Activated CD4-positive, alpha-beta T cell treated with anti-CD3 and anti-CD28 coated beads for 4 hours (primary cell): ENCODE measurements at places on chromosomes 3 and 15.
A peak's percentile ranks its signal among the peaks of the same experiment; 100 is the strongest.

DNA sequence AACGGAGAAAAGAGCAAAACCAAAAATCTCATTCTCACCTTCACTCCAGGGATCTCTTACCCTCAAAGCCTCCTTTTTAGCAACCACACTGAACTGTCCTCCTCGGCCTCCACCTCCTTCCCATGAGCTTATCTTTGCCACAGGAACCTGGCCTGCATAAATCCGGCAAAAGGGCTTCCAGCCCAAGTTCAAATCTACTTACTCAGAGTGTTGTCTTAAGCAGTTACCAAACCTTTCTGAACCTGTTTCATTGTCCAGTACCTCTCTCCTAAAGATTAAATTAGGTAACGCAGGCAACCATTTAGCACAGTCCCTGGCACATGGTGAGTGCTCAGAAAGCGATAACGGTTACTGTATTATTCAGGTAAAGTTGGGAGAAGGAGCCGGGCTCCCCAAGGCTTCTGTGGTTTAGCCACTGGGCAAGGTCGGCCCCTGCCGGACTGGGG is 777 bp downstream of the CIB1 start:
- DNase-seq: no peak

- no peak for DNase-seq
Measured at GRCh38 chr3:176650478-176650877, 546.8 kb downstream of the TBL1XR1 start.

- DNase-seq: no peak
Measured at GRCh38 chr15:98731712-98732450, 83.5 kb downstream of the IGF1R start.

DNA sequence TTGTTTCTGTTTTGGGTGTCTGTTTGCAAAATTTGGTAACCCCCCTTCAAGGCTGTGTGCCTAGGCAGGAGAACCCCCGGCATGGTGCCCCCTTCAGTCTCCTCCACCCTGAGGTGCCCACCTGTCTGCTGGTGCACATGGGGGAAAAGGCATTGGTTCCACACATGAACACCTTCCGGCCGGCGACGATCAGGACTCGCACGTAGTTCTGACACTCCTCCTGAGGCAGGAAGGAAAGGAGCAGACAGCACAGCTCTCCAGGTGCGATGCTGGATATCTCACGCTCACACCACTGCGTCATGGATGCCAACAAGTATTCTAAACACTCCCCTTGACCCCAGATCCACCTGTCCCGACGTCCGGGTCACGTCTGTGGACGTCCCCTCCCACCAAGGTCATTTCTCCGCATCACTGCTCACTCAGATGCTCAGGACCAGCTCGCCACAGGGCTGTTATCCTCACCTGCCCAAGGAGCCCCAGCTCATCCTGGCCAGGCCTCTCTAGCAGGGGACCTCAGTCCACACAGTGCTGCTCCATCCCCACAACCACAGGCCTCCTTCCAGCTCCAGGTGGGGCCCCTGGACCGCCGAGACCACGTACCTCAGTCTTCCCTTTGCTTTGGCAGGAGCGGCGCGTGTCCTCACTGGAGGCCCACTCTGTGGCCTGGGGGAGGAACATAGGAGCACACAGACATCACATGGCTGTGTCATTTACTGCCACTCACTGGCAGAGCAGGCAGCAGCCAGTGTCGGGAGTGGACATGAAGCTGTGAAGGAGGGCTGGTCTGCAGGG is 99.0 kb downstream of the SEMA5B start:
- no peak for DNase-seq

- no peak for DNase-seq
Measured at GRCh38 chr15:85404918-85405866, 24.8 kb downstream of the AKAP13 start.

GRCh38 chr15:77543159-77543882 is 89.4 kb downstream of the LINGO1 start:
- peak; percentile 69 for DNase-seq

- no peak for DNase-seq
Measured at GRCh38 chr3:138381413-138381901, 33.1 kb downstream of the MRAS start.

- DNase-seq: peak; percentile 7
Measured at GRCh38 chr3:17179381-17180205, 294.8 kb downstream of the PLCL2 start.

DNA sequence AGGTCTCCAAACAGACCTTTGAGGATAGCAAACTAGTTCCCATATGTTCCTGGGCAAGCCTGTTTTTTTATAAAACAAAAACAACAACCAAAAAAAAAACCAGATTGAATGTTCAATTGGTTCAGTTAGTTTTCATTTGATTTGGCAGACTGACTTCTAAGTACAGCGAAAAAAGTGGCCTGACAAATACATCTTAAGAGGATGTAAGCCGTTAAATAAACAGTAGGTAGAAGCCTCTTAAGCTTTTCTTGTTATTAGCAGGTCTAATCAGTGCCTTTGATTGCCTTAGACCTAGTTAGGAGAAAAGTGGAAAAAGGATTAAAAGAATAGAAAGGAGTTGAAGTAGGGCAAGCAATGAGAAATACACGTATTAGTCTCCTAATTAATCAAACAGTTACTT is 13.2 kb downstream of the TSC22D2 start:
- no peak for DNase-seq

- no peak for DNase-seq
Measured at GRCh38 chr15:48644827-48645557, 517 bp downstream of the FBN1 start.

- no peak for DNase-seq
Measured at GRCh38 chr3:195839260-195840010, 27.7 kb upstream of the MUC4 start.

DNA sequence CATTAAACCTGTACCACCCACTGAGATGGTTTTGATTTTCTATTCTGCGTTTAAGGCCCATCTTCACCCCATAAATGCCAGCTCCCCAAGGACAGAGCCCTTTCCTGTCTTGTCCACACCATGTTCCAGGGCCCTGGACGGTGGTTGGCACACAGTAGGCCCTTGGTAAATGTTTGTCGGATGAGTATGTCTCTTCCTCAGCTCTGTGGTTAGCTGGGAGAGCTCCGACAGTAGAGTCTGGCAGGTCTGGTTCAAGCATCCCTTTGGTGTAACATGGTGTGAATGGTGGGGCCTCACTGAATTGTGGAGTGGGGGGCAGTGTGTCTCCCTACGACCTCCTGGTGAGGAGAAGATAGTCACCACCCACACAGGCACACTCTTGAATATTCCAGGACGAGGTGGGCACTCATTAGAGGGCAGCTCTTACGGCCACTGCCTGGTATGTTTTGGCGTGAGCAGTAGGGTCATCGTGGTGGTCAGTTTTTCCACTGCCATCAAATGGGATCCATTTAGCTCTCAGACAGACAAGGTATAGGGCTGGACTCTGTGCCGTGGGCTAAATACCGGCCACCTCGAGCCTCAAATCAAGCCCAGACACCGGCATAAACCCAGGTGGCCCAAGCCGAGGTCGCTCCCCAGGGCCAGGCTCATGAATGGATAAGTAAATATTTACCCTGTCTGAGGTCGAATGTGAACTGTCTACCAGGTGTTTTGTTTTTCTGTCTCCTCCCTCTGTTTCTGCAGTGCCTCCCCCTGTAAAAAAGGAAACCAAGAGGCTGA is 61.3 kb downstream of the SMAD3 start:
- DNase-seq: no peak

DNA sequence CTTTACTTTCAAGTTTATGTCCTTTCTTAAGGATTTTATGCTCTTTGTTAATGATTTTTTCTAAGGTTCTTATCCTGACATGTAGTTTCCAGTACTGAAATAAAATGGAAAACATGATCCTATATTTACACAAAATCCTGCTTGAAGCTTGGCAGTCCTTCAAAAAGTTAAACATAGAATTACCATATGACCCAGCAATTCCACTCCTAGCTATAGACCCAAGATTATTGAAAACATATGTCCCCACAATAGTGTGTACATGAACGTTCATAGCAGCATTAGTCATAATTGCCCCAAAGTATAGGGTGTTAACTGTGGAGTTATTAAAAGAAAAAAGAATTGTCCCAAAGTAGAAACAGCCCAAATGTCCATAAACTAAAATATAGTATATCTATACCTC is 33.2 kb downstream of the ITGB5 start:
- DNase-seq: no peak

DNA sequence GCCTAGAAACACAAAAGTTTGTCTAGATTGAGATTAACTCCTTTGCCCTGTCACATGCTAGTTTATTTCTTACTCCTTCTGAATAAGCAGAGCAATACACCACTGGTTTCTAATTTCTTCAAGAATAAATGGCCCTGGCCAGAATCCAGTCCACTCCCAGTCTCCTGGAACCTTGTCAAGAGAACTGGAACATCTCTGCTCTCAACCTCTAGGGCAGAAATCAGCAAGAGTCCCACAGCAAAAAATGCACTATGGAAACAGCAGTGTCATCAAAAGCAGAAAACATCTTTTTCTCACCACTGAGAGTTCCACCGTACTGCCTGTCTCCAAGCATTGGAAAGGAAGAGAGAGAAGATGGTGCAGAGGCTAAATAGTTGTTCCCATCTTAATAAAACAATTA is 35.9 kb upstream of the PPP2R3A start:
- DNase-seq: no peak

GRCh38 chr15:90087454-90088154 is 14.7 kb downstream of the IDH2 start:
- no peak for DNase-seq

DNA sequence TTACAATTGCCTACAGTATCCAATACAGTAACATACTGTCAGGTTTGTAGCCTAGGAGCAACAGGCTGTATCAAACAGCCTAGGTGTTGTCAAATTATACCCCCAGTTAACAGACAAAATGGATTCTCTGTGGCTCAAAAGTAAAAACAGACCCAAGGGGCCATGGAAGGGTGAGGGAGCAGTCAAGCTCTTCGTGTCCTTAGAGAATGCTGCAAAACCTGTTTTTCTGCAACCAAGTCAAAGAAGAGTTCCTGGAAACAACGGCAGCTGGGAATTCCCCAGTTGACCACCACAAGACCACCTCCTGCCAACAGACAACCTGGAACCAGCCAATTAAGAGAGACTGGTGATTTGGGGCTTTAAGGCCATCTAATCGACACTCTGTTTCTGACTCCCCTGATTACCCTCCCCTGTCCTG is 11.1 kb upstream of the THUMPD3 start:
- no peak for DNase-seq

GRCh38 chr3:9349321-9350117 is 13.3 kb upstream of the THUMPD3 start:
- DNase-seq: no peak

GRCh38 chr3:8579096-8579495 is 65.5 kb downstream of the SSUH2 start:
- DNase-seq: no peak

GRCh38 chr3:172625404-172625803 is 85.5 kb downstream of the NCEH1 start:
- no peak for DNase-seq

- no peak for DNase-seq
Measured at GRCh38 chr3:153158961-153159735, 2.9 kb upstream of the RAP2B start.

DNA sequence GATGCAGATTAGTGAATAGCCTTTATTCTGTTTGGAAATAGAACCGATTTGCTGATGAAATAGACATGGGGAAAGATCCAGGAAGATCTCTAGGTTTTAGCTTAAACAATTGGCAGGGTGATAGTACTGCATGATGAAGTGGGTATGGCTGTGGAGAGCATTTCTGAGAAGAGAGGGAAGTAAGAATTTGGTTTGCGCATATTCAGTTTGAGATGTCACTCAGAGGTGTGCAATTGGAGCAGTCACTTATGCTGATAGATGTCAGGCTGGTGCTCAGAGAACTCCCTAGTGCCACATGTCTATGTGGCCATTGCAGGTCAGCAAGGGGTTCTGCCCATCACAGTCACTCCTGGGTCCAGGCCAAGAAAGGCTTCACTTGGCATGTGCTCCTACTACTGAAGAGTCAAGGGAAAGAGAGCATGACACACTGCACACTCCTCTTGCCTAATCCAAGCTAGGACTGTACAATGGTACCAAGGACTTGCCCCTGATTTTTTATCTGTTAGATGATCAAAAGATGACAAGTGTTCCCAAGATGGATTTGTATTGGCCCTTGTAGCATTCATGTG is 57.2 kb upstream of the ST8SIA2 start:
- DNase-seq: no peak

GRCh38 chr15:35932531-35932930 is 386.6 kb upstream of the DPH6 start:
- DNase-seq: no peak
